G401 (cell line): ENCODE measurements at places on chromosomes 5 and 9.

- DNase-seq: peak; percentile 97
These were observed 94.7 kb upstream of the DMAC1 start for GRCh38 chr9:7894231-7894630.

DNA sequence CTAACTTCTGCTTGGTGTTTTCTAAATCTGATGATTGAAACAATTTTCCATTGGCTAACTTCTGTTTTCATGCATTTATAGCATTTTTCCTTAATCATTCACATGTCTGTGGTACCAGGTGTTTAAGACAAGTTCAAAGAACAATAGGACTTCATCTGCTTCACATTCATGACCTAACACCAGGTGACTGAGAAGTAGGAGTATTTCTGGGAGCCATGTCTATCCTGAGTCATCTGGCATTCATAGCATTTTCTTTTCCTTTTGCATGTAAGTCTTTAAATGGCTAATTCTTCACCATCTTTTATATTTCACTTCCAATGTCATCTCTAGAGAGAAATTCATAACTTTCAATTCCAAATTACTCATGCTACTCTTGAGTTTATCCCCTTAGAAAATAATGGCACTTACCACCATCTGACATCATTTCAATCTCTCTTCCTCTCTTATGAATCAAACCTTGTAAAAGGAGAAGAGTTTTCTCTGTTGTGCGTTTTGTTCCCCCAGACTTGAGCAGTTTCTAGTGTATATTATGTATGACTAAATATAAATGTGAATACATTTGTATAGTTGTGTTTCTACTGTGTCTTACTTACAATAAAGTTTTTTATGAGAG lies 1196.1 kb upstream of the CDH9 start:
- no peak for DNase-seq

GRCh38 chr5:169933616-169934015 lies 46.7 kb downstream of the INSYN2B start:
- no peak for DNase-seq

- no peak for DNase-seq
These were observed 313.8 kb downstream of the ENC1 start for GRCh38 chr5:74326571-74327338.

DNA sequence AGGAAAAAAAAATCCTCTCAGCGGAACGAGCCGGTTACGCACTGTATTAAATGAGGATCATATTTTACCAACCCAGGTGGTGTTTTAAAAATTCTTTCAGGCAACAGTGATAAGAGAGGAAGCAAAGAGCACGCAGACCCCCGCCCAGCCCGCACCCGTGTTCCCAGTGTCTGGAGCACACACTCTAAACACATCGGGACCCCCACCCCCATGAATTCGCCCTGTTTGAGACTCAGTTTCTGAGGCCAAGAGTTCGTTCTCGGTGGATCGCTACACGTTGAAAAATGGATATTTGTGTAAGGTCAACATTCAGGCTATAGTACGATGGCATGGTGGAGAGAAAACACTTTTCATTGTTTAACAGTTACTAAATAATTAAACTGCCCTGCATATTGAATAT lies 196.3 kb downstream of the MEF2C start:
- no peak for DNase-seq

- DNase-seq: no peak
These were observed 57.8 kb downstream of the MPDZ start for GRCh38 chr9:13221741-13222140.

- no peak for DNase-seq
These were observed 130.0 kb downstream of the LHFPL2 start for GRCh38 chr5:78518365-78519197.

DNA sequence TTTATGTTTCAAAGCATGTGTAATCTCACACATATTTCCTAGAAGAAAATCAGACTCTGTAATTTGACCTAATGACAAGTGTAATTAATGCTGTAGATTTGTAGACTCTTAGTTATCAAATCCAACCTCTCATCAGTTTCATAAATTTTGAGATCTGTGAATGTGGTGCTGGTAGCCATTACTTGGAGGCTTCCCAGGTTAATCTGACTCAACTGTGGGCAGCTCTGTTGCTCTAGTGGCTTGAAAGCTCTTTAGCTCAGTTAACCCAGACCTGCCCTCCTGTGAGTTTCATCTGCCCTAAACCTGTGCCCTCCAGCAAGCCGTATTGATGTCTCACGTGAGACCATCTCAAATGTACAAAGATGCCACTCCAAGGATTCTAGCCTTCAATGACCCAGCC lies 323.4 kb downstream of the FBXL7 start:
- DNase-seq: no peak

GRCh38 chr9:121499177-121499426 lies 542 bp downstream of the GGTA1 start:
- no peak for DNase-seq

DNA sequence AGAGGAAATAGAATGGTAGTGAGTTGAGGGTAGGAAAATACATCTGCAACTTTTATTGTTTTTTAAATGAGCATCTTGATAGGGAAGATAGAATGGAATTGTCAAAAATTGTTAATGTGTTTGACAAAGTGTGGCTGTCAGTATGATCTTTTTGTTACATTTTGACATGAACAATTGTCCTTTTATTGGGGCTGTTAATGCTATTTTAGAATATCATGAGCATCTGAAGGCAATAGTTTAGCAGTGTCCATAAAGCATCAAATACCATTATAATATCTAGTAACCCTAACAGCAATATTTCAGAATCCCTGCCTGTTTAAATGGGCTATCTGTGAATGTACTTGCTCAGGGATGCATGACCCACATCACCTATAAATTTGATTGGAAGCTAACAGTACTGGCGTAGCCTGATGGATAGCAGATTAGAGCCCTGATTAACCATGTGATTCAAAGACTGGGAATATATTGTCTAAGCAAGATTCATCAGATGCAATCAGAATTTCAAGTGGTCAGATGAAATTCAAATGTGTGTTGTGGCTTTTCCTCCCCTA lies 37.8 kb downstream of the TLE4 start:
- DNase-seq: no peak

DNA sequence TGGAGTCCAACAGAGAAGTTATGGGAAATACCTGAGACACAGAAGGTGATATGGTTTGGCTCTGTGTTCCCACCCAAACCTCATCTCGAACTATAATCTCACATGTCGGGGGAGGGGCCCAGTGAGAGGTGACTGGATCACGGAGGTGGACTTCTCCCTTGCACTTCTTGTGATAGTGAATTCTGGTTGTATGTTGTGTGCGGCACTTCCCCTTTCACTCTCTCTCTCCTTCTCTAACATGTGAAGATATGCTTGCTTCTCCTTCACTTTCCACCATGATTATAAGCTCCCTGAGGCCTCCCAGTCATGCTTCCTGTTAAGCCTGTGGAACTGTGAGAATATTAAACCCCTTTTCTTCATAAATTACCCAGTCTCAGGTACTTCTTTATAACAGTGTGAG lies 96.1 kb downstream of the TMEM232 start:
- DNase-seq: no peak

GRCh38 chr9:78921341-78921740 lies 624.4 kb downstream of the PSAT1 start:
- no peak for DNase-seq

GRCh38 chr5:14965815-14966214 lies 94.2 kb upstream of the ANKH start:
- no peak for DNase-seq

DNA sequence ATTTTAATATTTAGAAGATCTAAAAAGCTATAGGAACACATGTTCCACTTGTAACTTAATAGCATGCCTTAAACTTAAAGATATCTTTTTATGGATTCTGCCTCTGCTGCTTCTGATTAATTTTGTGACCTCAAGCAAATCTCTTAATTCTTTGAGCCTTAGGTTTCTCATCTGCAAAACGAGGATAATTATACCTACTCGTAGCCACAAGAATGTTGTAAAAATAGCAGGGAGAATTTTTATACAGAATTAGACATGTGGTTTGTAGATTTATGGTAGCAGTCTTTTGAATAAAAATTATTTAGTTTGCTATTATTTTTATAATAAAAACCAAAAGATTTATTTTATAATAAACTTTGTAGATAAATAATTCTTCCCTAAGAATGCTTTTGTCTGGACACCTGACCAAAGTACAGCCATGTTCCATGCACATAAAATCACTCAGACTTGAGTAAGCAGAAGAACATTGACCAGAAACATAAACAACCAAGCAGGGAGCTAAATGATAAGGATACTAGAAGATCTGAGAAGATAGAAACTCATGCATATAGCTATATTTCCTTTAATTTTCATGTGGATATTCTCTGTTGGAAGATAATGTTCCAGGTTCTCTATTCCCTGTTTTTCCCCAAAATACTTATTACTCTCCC lies 18.5 kb downstream of the C9orf85 start:
- no peak for DNase-seq

GRCh38 chr5:168434746-168435321 lies 51.4 kb upstream of the RARS1 start:
- DNase-seq: no peak

DNA sequence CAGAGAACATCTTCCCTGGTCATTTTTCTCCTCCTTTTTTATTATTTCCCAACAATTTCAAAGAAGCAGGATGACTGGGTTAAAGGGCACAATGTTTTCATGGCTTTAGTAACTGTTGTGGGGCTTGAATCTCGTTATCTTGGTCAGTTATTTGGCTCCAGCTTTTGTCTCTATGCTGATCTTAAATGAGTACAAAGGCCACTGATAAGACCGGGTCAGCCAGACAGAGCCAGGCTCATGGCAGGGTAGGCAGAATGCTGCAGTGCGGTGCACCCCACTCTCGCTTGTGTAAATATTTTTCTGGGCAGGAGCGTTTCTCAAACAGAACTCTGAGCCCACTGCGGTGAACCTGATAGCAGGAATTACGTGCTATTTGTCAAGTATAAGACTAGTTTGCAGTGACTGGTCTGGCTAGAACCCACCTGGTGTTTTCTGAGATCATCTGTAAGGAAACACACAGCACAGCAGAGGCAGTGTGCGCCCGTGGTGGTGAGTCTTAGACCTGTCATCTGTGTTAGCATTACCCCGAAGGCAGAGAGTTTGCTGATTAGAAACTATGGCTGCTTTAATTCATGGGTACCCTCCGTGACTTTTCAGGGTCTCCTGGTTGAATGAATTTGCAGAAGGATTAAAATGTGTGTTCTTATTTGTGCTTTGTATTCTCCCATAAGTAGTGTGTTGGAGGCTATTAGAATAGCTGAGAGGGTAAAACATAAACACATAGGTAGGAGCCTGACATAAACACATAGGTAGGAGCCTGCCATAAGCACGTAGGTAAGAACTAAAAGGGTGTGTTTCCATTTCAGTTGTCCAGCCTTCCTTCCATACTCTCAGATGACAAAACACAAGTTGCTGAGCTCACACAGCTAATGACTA lies 158.6 kb upstream of the DMRT1 start:
- DNase-seq: no peak

- DNase-seq: peak; percentile 25
These were observed 8.6 kb upstream of the PTGES start for GRCh38 chr9:129761293-129761900.

- peak; percentile 59 for DNase-seq
These were observed 724 bp downstream of the PRRC2B start for GRCh38 chr9:131394464-131395156.

DNA sequence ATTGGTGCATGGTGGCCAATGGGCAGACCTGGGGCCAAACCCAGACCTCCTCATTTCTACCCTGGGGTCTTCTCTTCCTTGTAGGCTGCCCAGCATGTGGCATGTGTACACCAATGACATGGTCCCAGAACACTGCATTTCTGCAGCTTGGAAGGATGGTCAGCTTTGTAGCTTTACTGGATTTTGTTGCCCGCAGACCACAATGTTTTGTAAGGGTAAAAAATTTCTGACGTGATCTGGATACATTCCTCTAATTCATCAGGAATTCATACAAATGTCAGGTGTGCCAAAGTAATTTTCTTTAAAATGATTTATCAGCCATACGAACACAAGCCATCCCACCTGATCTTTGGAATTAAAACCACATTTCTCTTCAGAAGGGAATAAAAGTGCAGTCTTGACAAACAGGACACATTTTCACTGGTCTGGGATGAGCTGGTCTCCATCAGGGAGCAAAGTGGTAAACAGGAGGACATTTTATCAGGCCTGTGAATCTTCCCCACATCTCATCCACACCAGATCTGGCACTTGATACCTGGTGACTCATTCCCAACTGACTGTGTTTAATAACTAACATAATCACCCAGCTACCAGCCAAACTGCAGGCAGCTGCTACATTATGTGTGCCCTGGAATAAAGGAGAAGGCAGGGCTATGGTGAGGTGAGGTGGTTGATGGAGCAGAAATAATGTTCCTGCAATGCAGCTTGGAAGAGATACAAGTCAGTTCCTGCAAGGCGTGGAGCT lies 103.9 kb downstream of the SPOCK1 start:
- DNase-seq: peak; percentile 83

DNA sequence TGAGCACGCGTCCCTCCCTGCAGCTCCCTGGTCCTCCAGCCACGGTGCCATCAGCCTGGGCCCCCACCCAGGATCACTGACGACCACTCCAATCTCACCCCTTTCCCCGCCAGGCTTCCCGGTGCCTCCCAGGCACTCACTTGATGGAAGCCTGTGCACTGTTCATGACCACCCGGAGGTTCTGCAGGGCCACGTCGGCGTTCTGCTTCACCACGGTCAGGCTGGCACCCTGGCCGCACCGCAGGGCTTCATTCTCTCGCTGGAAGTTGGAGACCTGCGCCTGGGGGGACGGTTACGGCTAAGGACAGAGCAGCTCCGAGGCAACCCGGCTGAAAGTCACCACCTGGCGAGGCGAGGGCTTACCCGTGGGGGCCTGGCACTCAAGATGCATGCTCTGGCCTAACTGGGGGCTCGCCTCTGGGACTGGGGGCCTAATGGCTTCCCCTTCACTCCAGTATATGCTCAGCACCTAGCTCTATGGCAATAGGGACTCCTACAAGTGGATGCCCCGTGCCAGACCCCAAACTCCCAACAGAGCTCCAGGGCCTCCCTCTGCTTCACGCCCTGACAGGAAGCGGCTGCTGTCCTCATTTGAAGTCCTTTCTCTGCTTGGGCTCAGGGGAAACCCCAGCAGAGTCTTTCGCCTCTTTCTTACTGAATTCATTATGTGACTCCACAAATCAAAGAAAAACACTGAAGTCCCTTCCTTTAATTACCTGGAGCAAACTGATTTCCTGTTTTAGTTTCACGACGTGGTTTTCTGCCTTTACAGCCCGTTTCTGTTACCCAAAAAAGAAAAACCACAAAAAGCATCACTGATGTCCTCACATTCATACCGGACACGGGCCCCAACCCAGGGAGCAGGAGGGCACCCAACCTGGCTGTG lies 4.2 kb upstream of the SNAPC4 start:
- no peak for DNase-seq

- DNase-seq: no peak
These were observed 122.8 kb downstream of the ARHGEF28 start for GRCh38 chr5:73748510-73749400.

GRCh38 chr5:37552770-37553719 lies 173.9 kb downstream of the WDR70 start:
- peak; percentile 17 for DNase-seq

- no peak for DNase-seq
These were observed 91.1 kb downstream of the PRDM6 start for GRCh38 chr5:123180178-123180577.
